ENCODE measurements at places on chromosomes 1 and 21.

- no peak for DNase-seq
These were observed 26.2 kb upstream of the ERG start for GRCh38 chr21:38524168-38525153.

DNA sequence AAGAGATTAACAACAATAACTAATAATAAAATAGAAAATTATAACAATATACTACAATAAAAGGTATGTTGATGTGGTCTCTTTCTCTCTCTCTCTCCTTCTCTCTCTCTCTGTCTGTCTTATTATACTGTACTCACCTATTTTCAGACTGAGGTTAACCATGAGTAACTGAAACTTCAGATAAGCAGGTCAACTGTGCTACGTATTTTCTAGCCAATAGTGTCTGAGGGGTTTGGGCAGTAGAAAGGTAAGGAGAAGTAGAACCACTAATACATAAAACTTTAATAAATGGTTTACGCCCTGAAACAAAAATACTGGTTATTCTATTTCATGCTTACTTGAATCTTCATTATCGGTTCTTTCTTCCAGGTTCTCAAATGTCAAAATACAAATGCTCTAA is 71.0 kb upstream of the LRRC53 start:
- DNase-seq: no peak

GRCh38 chr1:229128066-229128608 is 142.8 kb upstream of the RAB4A start:
- no peak for DNase-seq

DNA sequence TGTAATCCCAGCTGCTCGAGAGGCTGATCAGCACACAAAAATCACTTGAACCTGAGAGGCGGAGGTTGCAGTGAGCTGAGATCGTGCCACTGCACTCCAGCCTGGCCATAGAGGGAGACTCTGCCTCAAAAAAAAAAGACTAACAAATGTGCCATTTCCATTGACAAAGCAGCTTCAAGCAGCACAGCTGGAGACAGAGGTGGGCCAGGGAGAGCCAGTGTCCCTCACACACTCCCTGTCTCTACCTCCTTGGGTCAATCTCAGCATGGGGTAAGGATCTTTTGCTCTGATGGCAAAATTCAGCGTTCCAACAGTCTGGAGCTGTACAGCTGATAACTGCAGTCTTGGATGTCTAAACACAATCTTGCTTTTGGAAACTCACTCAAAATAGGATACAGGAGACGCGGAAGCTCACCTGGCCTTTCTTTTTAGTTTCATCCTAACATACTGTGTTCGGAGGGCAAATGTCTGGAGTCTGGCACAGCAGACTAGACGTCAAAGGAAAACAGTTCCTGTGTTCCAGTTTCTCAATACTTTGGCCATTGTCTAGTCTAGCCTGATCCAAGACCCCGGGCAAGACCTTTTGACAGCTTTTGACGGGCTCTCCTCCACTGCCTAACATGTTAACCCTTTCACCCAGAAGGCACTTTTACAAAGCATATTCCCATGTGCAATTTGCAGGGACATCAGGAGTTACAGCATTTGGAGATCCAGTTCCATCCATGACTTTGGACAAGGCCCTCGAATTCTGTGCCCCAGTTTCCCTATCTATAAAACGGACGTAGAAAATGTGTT is 2.9 kb downstream of the RCC2 start:
- no peak for DNase-seq

DNA sequence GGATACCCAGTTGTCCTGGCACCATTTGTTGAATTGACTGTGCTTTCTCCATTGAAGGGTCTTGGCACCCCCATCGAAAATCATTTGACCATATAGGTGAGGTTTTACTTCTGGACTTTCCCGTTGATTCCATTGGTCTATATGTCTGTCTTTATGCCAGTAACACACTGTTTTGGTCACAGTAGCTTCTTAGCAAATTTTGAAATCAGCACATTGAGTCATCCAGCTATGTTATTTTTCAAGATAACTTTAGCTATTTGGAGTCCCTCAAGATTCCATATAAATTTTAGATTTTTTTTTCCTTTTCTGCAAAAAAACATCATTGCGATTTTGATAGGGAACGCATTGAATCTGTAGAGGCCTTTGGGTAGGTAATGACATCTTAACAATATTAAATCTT is 235.6 kb downstream of the SMYD3 start:
- no peak for DNase-seq

DNA sequence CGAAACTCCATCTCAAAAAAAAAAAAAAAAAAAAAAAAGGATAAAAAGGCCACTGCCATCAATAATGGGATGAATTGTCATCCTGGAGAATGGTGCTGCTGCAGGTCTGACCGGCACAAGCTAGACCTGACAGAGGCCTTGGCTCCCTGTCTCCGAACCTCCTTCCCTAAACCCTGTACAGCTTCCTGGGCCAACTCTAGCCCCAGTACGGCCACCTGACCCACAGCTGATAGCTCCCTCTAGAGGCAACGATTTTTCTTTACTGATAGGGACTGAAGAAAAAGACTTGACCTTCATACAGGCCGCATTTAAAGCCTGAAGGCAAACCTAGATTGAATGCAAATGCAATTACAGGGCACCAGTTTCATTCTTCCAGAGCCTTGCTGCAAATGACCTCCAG is 30.7 kb downstream of the NOL9 start:
- DNase-seq: peak; percentile 68

DNA sequence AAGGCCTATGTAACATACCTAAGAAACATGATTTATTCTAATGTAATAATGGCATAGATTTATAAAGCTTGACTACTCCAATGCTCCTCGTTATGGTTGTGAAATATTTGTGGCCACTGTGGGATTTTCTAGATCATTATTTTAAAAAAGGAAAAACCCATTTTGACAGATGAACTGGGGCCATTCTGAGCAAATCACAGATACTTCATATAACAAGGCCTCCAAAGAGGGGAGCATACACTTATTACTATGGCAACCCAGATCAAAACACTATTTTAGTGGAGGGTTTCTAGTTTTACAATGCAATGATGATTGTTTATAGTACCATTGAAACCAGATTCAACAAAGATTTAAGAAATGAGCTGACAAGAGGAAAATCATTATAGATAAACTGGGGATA is 346.6 kb downstream of the ZNF326 start:
- DNase-seq: no peak

GRCh38 chr1:57881639-57882038 is 457.8 kb upstream of the DAB1 start:
- no peak for DNase-seq

DNA sequence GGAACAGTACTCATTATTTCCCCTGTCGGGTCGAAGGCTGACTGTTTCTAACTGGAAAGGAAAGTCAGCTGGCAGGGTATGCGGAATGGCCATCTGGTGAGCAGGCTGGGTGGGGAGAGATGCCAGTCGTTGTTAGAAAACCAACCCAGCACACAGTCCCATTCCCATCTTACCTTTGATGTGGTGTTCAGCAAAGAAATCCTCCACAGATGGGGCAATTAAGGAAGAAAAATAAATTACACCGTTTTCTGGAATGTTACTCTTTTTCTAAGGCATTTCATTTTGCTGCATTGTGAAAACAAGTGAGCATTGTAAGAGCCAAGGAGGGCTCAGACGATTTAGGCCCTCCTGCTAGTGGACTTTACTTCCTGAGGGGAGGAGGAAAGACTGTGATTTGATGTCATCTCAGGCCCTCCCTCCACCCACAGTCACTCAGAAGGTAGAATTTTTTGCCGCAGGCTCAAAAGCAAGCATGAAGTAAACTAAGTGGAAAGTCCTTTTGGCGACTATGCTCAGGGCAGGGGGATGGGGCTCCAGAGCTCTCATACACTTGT is at the start of gene SLC16A4:
Gene SLC16A4 (minus strand): TSS at position 335 of the 554 bp plus-strand sequence. CDS start 1,703 bp downstream, outside the sequence.
- peak; percentile 80 for DNase-seq

GRCh38 chr1:116321766-116322175 is 51.3 kb upstream of the ATP1A1 start:
- no peak for DNase-seq

GRCh38 chr1:6898974-6899539 is 113.8 kb downstream of the CAMTA1 start:
- no peak for DNase-seq

DNA sequence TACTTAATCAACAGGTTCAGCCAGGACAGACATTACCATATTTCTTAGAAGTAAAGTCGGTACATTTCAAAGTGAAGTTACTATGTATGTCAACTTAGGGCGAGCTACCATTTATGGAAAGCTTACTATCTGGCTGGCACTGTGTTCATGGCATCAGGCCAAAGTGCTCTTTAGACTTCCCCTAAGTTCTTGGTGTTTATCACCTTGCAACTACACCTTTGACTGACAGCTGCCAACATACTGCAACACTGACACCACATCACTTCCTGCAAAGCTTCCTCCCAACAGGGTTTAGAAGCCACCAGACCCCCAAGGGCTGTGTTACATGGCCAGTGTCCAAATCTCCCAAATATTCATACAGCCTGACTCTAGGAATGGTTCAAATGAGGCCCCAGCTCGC is 61.0 kb downstream of the TIAM1 start:
- no peak for DNase-seq

DNA sequence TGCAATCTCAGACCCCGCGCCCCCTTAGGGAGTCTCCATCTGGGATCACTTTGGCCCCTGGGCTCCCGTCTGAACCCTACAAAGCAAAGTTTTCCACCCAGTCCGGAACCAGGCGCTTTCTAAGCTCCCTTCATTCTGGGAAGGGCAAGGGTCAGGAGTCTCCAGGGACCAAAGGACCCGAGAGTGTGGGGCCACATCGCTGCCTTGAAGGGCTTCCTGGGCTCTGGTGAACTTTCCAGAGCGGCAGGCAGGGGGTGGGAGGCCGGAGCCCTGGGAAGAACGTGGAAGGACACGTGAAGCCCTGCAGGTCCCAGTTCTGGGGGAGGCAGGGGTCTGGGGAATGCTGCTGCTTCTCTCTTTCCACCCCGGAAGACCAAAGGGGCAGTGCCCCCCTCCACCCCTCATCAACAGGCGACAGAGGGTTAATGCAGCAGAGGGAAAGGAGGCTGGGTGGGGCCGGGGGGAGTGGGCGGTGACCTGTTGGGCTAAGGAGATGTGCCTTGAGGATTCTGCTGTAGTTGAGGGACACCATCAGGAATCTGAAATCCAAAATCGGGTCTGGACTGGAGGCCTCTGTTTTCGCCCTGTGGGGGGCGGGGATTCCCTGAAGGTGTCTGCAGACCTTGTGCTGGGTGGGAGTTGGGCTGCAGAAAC is 734 bp downstream of the CDK18 start:
- DNase-seq: no peak

- no peak for DNase-seq
These were observed 12.8 kb upstream of the RIPK4 start for GRCh38 chr21:41779659-41780058.

GRCh38 chr1:174689524-174689923 is 241.8 kb downstream of the GPR52 start:
- no peak for DNase-seq

DNA sequence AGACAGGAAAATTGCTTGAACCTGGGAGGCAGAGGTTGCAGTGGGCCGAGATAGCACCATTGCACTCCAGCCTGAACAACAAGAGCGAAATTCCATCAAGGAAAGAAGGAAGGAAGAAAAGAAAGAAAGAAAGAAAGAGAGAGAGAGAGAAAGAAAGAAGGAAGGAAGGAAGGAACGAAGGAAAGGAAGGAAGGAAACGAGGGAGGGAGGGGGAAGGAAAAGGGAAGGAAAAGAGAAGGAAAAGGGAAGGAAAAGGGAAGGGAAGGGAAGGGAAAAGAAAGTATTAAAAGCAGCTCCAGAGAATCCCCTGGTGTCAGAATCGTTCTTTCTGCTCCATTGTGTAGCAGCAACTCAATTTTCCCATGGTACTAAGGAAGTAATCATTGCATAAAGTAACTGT is 19.2 kb upstream of the ZSWIM5 start:
- no peak for DNase-seq

DNA sequence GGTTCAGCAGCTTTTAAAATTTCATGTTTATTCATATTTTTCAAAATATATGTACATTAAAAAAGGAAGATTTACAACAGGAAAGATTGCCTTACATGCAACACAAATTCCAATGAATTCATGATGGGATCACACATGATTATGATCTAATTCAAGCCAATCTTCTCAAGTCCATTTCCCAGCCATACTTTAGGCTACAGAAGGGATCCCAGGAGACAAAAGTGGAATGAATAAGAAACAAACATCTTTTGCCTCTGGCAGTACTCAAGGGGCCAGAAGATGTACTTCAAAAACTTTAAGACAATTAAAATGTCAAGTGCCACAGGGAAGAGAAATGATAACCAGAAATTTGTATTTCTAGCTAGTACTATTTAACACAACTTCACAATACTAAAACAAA is 10.2 kb upstream of the SH2D5 start:
- DNase-seq: no peak

GRCh38 chr1:230277201-230278025 is 148.7 kb downstream of the PGBD5 start:
- no peak for DNase-seq

DNA sequence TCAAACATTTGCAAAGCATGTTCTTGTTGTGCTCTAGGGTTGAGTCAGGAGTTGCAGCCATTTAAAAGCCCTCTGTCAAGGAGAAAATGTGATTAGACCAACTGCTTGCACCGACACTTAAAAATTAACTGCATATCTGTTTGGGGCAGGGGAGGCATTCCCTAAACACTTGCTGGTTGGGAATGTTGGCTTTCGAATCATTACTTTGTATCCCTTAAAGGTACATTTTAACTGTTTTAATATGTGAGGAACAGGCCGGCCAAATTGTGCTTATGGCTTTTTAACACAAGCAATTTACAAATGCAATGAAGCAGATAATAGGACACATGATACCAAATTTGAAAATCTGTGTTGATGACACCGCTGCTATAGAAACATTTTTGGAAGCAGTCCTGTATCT is 159.1 kb downstream of the LHX8 start:
- no peak for DNase-seq

DNA sequence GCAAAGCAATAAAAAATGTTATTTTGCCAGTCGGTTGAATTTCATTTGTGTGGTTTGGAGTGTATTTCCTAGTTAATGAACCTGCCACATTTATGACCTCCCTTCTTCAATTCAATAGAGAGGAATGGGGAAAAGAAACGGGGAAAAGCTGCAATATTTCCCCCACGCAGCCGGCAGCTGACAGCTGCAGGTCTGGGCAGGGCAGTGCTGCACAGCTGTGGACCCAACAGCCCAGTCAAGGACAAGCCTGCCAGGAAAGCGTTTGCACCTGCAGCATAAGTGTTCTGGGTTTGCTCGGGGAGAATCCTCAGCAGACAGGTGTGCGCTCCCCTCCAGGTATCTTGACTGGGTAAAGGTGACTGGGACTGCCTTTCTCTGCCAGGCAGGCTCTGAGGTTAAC is 53.4 kb downstream of the FBXO2 start:
- DNase-seq: no peak
